ENCODE measurements at places on chromosomes 16 and 17. TPM values are rescaled to one million over a fixed set of nuclear protein-coding genes. Genes with fewer than 3 reads are reported as not detected.
A peak's percentile ranks its signal among the peaks of the same experiment; 100 is the strongest.

NPIPA5 gene
- 16.0 TPM for total RNA-seq

DNA sequence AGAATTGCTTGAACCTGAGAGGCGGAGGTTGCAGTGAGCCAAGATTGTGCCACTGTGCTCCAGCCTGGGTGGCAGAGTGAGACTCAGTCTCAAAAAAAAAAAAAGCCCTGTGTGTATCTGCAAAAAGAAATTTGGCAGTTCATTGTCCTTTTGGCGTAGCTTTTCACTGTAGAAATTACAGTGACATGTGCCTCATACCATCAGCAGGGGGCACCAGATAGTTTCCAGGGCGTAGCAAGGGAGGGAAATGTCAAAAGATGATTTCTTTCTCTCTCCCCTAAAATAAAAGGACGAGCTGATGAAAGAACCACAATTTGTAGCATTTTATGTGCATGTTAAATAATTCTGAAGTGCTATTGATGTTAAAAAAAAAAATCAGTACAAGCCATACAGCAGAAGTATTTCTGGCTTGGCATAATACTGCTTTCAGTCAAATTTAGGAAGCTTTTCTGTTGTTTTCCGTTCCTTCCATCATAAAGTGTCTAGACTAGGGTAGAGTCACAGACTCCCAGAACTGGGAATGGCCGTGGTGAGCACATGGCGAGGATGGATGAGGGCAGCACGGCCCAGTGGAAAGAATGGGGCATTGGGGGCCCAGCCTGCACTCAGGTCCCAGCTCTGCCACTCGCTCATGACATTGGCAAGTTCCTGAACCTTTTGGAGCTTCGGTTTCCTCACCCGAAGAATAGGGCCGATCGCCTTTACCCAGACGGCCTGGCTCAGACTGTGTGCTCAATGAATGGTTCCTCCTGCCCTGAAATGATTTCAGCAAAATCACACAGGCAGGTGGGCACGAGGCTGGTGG lies 59.8 kb upstream of the RPH3AL start:
- H3K27me3 ChIP-seq = no peaks in the 10 kb centered on the region
- peak overlapping the region; percentile 96 for H3K4me3 ChIP-seq
- DNase-seq = peak; percentile 65
- H3K27ac ChIP-seq = peak overlapping the region; percentile 94
- peaks cover 59% of the 10 kb centered on the region for H3K4me1 ChIP-seq
- peaks cover 57% of the 10 kb centered on the region for H3K36me3 ChIP-seq

KRT40 gene
- total RNA-seq = not detected

DNAJA3 gene
- 77.1 TPM for total RNA-seq

GRCh38 chr17:59423903-59424302 lies 92.4 kb downstream of the YPEL2 start:
- no peak overlapping the region for H3K4me3 ChIP-seq
- no peak overlapping the region for H3K27ac ChIP-seq
- H3K36me3 ChIP-seq = no peaks in the 10 kb centered on the region
- peaks cover 12% of the 10 kb centered on the region for H3K4me1 ChIP-seq

- H3K36me3 ChIP-seq = no peaks in the 10 kb centered on the region
- no peak overlapping the region for H3K27ac ChIP-seq
- H3K27me3 ChIP-seq = peaks cover 10% of the 10 kb centered on the region
- H3K4me1 ChIP-seq = peaks cover 12% of the 10 kb centered on the region
- H3K4me3 ChIP-seq = no peak overlapping the region
Observed at GRCh38 chr16:58456193-58456592, 43.8 kb upstream of the NDRG4 start.

DNA sequence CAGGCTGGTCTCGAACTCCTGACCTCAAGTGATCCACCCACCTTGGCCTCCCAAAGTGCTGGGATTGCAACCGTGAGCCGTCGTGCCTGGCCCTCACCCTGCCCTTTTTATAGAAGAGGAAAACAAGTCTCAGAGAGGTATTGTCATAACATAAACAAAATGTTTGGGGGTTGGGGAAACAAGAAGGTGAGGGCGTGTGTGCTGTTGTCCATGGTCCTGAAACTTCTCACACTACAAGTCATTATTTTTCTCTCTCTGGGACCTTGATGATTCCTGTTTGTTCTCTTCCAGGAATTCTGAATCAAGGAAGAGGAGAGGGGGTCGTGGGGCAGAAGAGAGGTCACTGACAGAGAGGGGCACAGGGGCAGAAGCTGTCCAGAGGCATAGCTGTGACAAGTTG lies 160.2 kb upstream of the LHX1 start:
- DNase-seq = no peak
- no peaks in the 10 kb centered on the region for H3K36me3 ChIP-seq
- H3K4me1 ChIP-seq = no peaks in the 10 kb centered on the region
- H3K4me3 ChIP-seq = no peak overlapping the region
- H3K27ac ChIP-seq = no peak overlapping the region

DNA sequence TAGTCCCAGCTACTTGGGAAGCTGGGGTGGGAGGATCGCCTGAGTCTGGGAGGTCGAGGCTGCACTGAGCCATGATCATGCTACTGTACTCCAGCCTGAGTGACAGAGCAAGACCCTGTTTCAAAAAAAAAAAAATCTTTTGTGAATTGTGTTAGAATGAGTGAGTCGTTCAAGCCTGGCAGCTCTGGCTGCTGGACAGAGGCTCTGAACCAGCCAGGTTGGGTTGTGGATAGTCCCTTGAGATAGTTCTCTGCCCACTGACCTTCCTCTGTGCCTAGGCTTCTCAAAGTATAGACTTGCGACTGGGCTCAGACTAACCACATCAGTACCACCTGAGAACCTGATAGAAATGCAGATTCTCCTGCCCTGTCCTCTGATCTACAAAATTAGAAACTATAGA lies 2.2 kb upstream of the KSR1 start:
- H3K4me1 ChIP-seq = peaks cover 26% of the 10 kb centered on the region
- H3K4me3 ChIP-seq = no peak overlapping the region
- H3K36me3 ChIP-seq = peaks cover 13% of the 10 kb centered on the region
- H3K27ac ChIP-seq = no peak overlapping the region
- DNase-seq = no peak

SDK2 gene
- total RNA-seq = 0.07 TPM

FAM117A gene
- 12.2 TPM for total RNA-seq

DNA sequence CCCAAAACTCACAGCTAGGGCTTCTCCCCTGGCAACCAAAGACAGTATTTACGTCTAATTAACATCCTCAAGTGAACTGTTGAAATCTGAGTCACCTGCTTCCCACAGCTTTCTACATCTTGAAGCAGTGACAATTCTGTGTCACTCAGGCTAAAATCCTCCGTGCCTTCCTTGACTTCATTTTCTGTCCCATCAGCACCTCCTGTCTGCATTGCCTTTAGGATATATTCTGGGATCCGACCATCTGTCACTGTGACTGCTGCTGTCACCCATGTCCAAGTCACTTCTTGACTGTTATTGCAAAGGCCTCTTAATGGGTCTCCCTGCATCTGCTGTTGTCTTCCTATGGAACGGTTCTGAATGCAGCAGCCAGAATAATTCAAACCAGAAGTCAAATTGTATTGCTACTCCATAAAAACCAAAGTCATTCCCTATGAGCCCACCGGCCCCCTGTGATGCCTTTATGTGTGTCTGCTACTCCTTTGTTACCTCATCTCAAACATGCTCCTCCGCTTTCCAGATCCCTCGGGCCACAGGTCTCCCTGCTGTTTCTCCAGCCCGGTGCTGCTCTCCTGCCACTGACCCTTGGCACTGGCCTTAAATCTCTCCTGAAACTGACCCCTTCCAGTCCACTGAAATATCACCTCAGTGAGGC lies 56.9 kb downstream of the WWP2 start:
- no peak overlapping the region for H3K4me3 ChIP-seq
- no peak for DNase-seq
- H3K27me3 ChIP-seq = no peaks in the 10 kb centered on the region

C16orf89 gene
- not detected for total RNA-seq

GRCh38 chr17:43940630-43941029 lies 1.6 kb downstream of the PPY start:
- H3K27ac ChIP-seq = no peak overlapping the region
- H3K27me3 ChIP-seq = peaks cover 25% of the 10 kb centered on the region
- no peak for DNase-seq

- peak; percentile 76 for DNase-seq
- H3K36me3 ChIP-seq = no peaks in the 10 kb centered on the region
- H3K27me3 ChIP-seq = peaks cover 3% of the 10 kb centered on the region
- peaks cover 10% of the 10 kb centered on the region for H3K4me1 ChIP-seq
- no peak overlapping the region for H3K4me3 ChIP-seq
Observed at GRCh38 chr17:75749545-75750389, 15.2 kb downstream of the GALK1 start.

DNA sequence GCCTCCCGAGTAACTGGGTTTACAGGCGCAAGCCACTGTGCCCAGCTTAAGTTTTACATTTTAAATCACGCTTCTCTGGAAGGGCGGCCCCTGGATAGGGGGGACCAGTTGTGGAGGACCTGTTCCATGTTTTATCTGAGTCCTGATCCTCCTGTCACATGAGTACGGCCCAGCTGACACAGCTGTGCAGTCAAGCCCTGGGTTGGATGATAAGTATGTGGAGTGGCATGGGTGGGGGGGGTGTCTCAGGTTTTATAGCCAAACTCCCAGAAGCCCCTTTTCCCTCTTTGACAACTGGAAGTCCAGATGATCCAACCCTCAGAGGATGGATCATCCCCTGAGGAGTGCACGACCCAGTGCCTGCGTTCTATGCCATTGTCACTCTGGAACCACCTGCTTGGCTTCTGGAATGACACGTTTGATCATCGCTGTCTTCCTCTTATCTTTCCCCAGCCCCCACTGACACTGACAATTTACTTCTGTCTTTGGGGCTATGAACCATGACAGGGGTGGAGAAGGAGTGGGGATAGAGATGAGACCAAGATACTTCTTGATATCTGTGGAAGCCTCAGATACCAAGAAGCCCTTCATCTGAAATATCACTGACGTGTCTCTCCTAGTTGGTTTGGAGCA lies 191.2 kb downstream of the MSI2 start:
- H3K27ac ChIP-seq = no peak overlapping the region
- H3K27me3 ChIP-seq = no peaks in the 10 kb centered on the region
- H3K4me1 ChIP-seq = peaks cover 61% of the 10 kb centered on the region
- peaks cover 30% of the 10 kb centered on the region for H3K36me3 ChIP-seq

SECTM1 gene
- total RNA-seq = 3.7 TPM

DNA sequence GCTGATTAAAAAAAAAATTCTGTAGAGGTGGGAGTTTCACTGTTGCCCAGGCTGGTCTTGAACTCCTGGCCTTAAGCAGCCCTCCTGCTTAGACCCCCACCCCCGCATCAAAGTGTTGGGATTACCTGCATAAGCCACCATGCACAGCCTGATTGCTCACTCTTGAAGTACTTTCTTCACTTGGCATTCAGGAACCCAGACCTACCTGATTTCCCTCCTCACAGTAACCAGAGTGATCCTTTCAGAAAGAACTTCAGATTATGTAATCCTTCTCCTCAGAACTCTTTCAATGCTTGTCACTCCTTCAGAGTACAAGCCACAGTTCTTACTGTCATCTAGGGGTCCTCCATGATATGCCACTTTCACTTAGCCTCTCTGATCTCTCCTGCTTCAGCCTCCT lies 1.4 kb downstream of the EFCAB13 start:
- peaks cover 19% of the 10 kb centered on the region for H3K27me3 ChIP-seq
- no peaks in the 10 kb centered on the region for H3K36me3 ChIP-seq
- H3K4me1 ChIP-seq = peaks cover 15% of the 10 kb centered on the region
- peak overlapping the region; percentile 17 for H3K27ac ChIP-seq

- no peaks in the 10 kb centered on the region for H3K27me3 ChIP-seq
- no peaks in the 10 kb centered on the region for H3K4me1 ChIP-seq
- no peak overlapping the region for H3K4me3 ChIP-seq
- H3K36me3 ChIP-seq = peaks cover 24% of the 10 kb centered on the region
Observed at GRCh38 chr16:69937465-69937951, 13.6 kb upstream of the CLEC18A start.

DNA sequence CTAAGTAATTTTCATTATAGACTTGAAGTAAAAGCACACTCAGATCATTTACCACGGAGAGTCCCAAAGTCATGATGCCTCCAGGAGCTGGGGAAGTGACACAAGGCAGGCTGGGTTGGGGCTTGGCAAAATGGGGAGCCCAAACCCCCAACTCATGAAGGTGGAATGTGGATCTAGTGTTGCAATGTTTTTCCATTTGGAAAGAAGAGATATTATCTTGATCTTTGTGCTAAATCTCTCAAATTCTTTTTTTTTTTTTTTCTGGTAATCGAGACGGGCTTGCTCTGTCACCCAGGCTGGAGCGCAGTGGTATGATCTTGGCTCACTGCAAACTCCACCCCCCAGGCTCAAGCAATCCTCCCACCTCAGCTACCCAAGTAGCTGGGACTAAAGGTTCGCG lies 7.5 kb upstream of the KCNG4 start:
- no peak overlapping the region for H3K4me3 ChIP-seq
- no peak for DNase-seq
- peaks cover 2% of the 10 kb centered on the region for H3K4me1 ChIP-seq
- H3K27me3 ChIP-seq = peaks cover 9% of the 10 kb centered on the region

- H3K36me3 ChIP-seq = peaks cover 40% of the 10 kb centered on the region
- DNase-seq = no peak
- H3K27me3 ChIP-seq = no peaks in the 10 kb centered on the region
- H3K4me3 ChIP-seq = no peak overlapping the region
- H3K27ac ChIP-seq = no peak overlapping the region
- peaks cover 32% of the 10 kb centered on the region for H3K4me1 ChIP-seq
Observed at GRCh38 chr17:28741358-28742349, 2.2 kb upstream of the TRAF4 start.

DNA sequence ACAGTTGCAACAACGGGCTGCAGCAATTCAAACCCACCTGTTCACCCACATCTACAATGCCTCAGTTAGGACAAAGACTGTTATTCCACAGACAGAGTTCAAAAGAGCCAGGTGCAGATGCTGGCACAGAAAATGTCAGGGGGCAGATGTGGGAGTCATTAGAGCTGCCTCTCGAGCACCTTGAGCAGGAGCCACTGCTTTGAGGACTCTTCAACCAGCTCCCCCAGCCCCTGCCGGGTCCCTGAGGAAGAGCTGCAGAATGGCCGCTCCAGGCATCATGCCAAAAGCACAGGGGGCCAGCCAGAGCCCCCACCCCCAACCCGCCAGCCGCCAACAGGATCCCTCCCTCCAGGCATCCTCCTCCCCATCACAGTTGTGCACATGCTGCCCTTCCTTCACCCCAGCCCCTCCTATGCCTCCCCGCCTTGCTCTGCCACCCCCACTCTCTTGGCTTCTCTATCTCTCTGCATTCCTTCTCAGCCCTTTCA lies 20.8 kb downstream of the C17orf67 start:
- no peaks in the 10 kb centered on the region for H3K36me3 ChIP-seq
- no peak overlapping the region for H3K27ac ChIP-seq
- H3K27me3 ChIP-seq = peaks cover 5% of the 10 kb centered on the region
- no peak for DNase-seq
- H3K4me1 ChIP-seq = no peaks in the 10 kb centered on the region

ZFPM1 gene
- total RNA-seq = 12.9 TPM

- H3K27ac ChIP-seq = no peak overlapping the region
- H3K27me3 ChIP-seq = peaks cover 50% of the 10 kb centered on the region
- DNase-seq = no peak
- H3K4me1 ChIP-seq = peaks cover 24% of the 10 kb centered on the region
- H3K4me3 ChIP-seq = no peak overlapping the region
Observed at GRCh38 chr17:73160980-73161630, 3.7 kb upstream of the SSTR2 start.

DNA sequence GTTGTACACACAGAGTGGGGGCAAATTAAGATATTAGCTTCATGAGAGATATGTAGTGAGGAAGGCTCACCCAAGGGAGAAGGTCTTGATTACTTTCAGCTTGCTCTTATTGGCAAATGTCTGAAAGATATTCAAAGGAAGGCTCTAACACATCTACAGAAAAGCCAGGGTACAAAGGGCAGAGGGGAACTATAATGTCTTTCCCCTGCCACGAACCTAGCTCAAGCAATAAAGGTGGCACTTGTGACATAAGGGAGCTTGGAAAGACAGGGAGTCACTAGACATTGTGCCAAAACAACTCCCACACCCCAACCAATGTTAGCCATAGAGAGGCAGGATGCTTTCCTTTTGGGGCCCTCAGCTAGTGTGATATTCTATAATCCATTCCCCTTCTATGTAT lies 52.2 kb upstream of the SOX9 start:
- H3K27me3 ChIP-seq = no peaks in the 10 kb centered on the region
- no peaks in the 10 kb centered on the region for H3K4me1 ChIP-seq
- H3K4me3 ChIP-seq = no peak overlapping the region

PYY gene
- total RNA-seq = not detected

Measured in activated T-helper 2 cell treated with anti-CD3 and anti-CD28 coated beads, Interferon-gamma antibody, Interleukin-2, Interleukin-4, amounts not matched to agents 10 μg/mL and 5 μg/mL and 100 μg/mL, durations not matched to agents 14 hours and 24 hours and 36 hours (primary cell).